Kidney capillary endothelial cell (primary cell): ENCODE measurements at places on chromosomes 1 and 21.
A peak's percentile ranks its signal among the peaks of the same experiment; 100 is the strongest.

DNA sequence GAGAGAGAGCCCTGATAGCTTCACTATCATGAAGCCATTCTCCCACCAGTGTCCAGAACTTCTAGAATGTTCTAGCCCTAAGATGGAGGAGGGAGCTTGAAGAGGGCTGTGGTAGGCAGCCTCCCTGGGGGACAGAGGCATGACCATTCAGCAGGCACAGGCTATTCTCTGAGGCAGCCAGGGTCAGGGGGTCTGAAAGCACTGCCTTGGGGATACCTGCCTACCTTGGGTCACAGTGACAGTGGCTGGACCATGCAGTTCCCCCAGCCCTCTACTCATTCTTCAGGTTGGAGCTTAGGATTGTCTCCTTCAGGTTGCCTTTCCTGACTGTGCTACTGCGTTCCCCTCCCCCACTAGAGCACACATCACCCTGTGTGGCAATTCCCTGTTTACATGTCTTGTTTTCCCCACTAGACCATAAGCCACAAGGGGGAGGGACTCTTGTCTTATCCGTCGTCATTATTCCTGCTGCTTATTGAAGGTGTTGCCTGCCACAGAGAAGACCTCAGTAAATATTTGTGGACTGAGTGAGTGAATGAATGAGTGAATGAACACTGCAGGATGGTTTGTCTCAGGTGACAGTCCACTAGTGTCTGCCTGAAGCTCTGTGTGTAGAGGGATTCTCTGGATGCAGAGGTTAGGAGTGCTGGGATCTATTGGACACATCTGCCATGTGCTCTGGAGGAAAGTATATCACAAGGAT is 5.2 kb downstream of the ZDHHC18 start:
- DNase-seq = no peak

GRCh38 chr1:198373376-198373775 is 167.1 kb downstream of the ATP6V1G3 start:
- no peak for DNase-seq

DNA sequence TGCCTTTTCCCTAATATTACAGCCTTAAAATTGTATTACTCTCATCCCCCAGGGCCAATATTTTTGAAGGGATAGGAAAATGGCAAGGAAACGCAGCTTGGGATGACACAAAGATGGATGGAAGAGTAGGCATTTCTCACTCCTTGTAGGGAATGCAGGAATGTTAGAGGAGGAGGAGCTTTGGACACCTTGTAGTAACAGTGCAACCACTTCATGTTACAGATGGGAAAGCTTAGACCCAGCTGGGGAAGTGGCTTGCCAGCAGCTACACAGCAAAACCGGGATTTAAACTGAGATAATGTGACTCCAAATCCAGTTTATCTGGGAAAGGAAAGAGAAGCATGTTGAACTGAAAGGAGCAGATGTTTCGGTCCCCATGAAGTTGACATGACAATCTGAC is 473.7 kb upstream of the DAB1 start:
- DNase-seq = no peak

DNA sequence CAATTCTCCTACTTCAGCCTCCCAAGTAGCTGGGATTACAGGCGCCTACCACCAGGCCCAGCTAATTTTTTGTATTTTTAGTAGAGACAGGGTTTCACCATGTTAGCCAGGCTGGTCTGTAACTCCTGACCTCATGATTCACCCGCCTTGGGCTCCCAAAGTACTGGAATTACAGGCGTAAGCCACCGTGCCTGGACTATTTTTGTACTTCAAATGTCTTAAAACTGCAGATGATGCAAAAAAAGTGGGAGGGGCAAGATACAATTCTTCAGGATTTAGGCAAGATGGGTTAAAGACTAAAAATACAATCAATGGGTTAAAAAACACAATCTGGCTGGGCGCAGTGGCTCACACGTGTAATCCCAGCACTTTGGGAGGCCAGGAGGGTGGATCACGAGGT is 4.7 kb downstream of the SCAF4 start:
- no peak for DNase-seq

- peak; percentile 57 for DNase-seq
These were observed 1.2 kb upstream of the NEGR1 start for GRCh38 chr1:72283307-72284083.

- no peak for DNase-seq
These were observed 937 bp downstream of the PODN start for GRCh38 chr1:53062708-53063591.

- DNase-seq = no peak
These were observed 36.6 kb downstream of the KIAA0040 start for GRCh38 chr1:175155936-175156335.
